ENCODE measurements at places on chromosomes 12 and 14.

- no peak for DNase-seq
Observed at GRCh38 chr12:89236748-89237383, 115.4 kb downstream of the DUSP6 start.

DNA sequence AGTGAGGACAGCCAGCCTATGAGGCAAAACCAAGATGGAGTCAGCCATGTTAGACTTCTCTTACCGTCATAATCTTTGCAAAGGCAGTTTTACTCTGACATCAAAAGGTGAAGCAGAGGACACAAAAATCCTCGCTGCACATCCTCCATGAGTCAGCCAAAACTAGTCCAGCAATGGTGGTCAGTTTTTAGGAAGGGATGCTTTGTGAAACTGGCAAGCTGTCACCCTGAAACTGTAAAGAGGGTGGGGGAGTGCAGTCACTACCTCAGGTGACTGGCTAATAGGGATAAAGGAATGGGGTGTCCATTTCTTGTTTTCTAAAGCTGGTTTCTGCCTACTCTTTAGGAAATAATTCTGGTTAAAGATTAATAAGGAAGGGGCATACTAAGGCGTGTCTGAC, 5.4 kb upstream of the CIPC start:
- no peak for DNase-seq

DNA sequence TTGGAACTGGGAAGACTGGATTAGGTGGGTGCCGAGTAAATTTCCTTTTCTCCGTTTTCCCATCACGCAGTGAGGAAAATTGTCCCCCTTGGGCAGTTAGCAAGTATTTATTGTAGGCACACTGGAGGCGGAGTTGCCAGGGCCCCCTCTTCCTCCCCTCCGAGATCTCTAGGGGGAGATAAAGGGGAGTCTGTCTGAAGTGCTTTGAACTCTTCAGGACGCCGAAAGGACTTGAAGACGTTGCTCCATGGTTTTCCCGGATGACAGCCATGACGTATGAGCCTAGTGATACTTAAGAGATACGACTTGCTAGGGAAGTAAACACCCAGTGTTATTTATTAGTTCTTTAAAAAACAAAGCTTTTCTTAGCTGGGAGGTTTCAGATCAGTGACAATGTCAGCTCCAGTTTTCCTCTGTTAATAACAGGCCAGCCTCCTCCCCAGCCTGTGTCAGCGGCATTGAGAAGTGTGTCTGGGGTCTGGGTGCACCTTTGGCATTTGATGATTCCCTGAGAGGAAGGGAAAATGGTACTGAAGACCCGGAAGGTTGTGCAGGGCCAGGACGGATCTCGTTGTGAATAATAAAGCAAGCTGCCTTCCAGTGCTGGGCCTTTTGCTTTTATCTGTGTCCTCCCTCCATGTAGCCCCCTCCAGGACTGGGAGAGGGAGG, 78.7 kb downstream of the TSPAN9 start:
- no peak for DNase-seq

DNA sequence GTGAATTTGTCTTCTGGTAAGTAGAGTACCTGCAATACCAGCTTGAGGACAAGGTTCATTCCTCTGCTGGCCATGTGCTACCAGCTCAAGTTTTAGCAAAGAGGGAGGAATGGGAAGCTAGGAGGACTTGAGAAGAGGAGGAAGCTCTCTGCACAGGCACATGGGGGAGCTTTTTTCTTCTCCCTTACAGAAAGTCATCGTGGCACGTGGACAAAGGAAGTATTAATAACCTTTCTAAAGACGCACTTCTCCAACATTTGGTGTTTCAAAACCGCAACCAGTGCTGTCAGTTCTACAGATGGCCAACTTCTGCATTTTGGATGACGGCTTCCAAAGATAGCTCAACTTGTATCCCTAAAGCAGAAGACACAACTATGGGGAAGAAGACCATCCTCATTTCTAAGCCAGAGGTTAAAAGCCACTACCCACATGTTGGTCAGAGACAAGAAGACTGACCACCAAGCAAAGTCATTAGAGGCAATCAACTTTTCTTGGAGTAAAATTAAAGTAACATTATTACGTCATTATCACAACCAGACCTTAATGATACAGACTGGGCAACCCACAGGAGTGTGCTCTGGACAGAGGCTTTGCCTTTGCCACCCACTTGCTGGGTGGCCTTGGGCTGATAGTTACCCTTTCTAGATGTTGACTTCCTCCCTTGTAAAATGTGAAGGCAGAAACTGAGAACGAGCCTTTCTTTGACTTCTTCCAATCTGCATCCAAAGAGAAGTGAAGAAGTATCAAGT, 12.3 kb upstream of the TMED10 start:
- DNase-seq = no peak

DNA sequence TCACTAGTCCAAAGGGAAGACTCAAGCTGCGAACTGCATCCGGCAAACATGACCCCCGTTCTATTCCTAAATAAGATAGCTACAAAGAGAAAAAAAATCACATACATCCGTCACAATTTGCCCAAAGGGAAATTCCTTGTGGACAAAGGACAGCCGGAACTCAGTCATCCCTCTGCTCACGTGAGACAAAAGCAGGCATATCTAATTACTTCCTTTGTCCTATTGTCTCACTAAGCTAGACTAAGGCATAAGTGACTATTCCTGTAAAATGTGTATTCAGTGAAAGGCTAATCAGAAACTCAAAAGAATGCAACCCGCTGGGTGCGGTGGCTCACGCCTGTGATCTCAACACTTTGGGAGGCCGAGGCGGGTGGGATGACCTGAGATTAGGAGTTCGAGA, 27.2 kb upstream of the NINJ2 start:
- no peak for DNase-seq

DNA sequence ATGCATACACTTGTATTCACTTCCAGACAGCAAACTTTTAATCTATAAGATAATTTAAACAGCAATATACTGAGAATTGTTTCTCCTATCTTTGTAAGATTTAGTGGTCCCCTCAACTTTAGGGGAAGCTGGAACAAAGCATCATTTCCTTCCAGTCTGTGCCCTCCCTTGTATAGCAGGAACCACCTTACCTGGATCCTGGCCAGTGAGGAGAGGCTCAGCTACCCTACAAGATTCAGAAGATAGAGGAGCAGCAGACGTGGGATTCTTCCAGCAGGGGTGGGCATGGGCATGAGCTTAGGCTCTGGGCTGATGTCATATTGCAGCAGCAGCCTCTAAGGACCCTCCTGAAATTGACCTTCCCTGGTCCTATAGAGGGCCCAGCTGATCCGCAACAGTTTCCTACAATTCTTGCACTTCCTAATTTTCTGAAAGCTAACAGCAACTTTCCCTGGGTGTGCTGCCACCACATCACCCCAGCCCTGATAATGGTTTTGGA, 21.3 kb downstream of the MOK start:
- DNase-seq = no peak

GRCh38 chr14:74457565-74457895, 31.5 kb upstream of the SYNDIG1L start:
- no peak for DNase-seq

GRCh38 chr12:121176826-121177529, 33.0 kb upstream of the P2RX4 start:
- DNase-seq = no peak

GRCh38 chr12:58323676-58324075, 382.3 kb downstream of the ATP23 start:
- DNase-seq = no peak

DNA sequence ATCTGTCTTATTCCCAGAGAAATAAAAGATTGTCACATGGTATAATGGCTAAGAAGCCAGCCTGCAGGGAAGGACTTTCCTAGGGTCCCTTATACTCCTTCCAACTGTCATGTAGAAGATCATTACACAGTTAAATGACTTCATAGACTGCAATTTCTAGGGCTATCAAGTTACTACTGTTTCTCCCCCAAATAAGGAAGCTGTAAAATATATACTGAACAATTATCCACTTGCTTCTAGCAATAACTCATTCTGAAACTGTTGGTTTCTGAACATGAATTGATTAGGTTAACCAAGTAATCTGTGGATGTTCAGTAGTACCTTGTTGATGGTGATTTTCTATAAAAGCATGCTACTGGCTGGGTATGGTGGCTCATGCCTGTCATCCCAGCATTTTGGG, 44.6 kb downstream of the A2ML1 start:
- DNase-seq = no peak

- DNase-seq = no peak
Observed at GRCh38 chr12:106974511-106974910, 12.4 kb downstream of the MTERF2 start.

GRCh38 chr12:19779395-19780056, 340.2 kb downstream of the AEBP2 start:
- no peak for DNase-seq

DNA sequence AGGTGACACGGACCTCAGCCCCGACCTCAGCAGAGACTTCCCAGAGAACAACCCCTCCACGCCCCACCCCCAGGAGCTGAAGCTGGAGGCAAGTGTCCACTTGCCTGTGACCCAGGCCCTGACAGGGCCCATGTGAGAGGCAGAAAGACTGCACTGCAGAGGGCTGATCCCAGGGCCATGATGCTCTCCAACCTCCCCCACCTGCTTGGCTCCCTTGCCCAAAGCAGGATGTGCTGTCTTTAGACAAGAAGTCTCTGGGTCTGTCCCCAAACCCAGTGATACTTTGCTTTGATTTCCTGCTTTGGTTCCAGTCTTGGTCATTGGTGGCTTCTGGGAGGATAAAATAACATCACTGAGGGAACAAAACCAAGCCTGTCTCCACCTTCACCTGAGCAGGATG, 59.4 kb downstream of the BCL11B start:
- DNase-seq = no peak

DNA sequence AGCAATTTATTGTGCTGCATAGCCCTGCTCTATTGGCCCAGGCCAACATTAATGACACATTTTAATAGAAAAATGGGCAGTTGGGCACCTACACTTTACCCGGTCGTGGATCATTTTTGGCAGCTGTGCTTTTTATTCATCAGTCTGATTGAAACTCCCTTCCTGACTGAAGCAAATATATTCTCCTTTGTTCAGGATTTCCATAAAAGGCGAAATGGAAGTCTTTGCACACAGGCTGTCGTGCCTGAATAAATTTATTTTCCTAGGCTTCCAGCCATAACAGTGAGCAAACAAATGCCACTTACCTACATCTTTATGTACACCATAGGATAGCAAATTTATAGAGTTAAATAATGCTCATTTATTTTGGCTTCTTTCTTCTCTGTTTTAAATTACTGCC, 480.7 kb upstream of the DCN start:
- no peak for DNase-seq

- DNase-seq = no peak
Observed at GRCh38 chr12:29448157-29448556, 49.3 kb downstream of the OVCH1 start.

DNA sequence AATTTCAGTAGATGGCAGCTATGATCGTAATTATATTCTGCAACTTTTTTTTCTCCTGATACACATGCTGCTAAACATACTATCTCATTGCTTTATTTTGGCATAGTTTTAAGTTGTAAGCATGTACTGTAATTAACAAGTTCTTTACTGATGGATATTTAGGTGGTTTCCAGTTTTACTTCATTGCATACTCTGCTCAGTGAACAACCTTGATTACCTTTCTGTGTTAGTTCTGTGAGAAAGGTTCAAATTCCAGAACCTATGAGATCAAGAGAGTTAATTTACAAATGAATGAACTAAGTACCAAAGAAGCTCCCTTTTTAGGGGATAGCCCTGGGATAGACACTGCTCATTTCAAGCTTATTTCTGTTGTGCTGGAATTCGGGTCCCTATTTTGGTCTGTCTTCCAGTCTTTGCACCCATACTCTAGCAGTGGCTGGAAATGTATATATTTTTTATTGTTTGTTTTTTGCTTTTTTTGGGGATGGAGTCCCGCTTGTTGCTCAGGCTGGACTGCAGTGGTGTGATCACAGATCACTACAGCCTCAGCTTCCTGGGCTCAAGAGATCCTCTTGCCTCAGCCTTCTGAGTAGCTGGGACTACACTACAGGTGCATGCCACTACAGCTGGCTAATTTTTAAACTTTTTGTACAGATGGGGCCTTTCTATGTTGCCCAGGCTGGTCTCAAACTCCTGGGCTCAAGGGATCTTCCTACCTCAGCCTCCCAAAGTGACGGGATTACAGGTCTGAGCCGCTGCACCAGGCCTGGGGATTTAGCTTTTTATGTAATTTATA, 10.6 kb downstream of the PAPOLA start:
- DNase-seq = no peak

- DNase-seq = no peak
Observed at GRCh38 chr12:41264281-41264680, 76.2 kb downstream of the PDZRN4 start.

GRCh38 chr14:93906341-93907329, 20.5 kb upstream of the FAM181A start:
- DNase-seq = peak; percentile 69

DNA sequence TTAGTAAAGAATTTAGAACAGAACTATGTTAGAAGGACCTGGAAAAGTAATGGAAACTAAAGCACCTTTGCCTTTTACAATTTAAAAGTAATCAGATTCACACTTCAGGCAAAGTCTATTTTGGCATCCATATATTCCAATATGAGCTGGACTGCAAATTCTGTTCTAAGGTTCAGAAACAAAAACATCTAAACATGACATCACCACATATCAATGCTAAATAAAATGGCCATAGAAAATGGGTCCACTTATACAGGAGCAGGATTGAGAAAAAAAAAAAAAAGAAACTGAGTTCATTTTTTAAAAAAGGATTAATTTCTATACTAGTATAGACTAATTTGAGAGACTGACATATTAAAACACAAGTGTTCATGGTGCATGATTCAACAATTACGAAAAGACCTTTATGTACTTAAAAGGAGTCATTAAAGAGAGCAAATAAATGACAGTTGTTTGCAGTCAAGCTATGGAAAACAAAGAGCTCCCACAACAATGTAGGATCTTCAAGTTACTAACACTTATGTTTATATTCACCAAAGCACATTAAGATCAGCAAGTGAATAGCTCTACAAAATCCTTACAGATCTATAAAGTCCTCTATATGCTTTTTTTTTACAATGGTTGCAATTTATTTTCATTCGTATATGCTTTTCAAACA, 45.7 kb downstream of the DICER1 start:
- DNase-seq = no peak

Data from AG08396 (cell line).